H4 (cell line): ENCODE measurements at places on chromosomes 3 and 15. TPM values are rescaled to one million over a fixed set of nuclear protein-coding genes. Genes with fewer than 3 reads are reported as not detected.

KBTBD13 gene
- total RNA-seq, result not detected in 2 replicates

HTR3E gene
- total RNA-seq, result not detected in 2 replicates

- no peak for DNase-seq
Measured at GRCh38 chr15:42387603-42388002, 28.3 kb downstream of the CAPN3 start.

- no peak for DNase-seq
Measured at GRCh38 chr3:16807391-16807790, 77.4 kb upstream of the PLCL2 start.

GRCh38 chr3:80767604-80768003 is 993.8 kb downstream of the GBE1 start:
- DNase-seq, result no peak

GRCh38 chr3:73378207-73378606 is 246.5 kb downstream of the PDZRN3 start:
- DNase-seq, result no peak

DNA sequence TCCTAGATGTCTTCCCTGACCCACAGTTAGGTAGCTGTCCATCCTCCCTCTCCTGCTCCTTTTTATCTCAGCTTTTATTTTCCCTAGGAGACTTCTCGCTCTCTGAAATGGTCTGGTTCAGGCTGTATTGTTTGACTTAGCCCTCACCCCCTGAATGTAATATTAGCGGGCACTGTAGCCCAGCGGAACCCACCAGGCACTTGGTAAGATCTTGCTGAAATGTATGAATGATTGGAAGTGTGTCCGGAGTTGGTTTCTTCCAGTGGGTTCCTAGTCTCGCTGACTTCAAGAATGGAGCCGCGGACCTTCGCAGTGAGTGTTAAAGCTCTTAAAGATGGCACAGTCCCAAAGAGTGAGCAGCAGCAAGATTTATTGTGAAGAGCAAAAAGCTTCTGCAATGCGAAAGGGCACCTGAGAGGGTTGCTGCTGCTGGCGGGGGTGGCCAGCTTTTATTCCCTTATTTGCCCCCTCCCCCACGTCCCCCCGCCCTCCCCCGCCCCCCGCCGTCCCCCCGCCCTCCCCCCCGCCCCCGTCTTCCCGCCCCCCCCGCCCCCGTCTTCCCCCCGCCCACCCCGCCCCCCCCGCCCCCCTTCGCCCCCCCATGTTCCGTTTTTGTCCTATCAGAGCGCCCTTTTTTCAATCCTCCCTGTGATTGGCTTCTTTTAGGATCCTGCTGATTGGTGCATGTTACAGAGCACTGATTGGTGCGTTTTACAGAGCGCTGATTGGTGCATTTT is 694 bp upstream of the EEFSEC start:
- peak; percentile 90 for DNase-seq

- no peak for DNase-seq
Measured at GRCh38 chr3:150462108-150462507, 54.0 kb downstream of the TSC22D2 start.

GRCh38 chr15:89646416-89647141 is 8.7 kb downstream of the KIF7 start:
- DNase-seq, result no peak

DNA sequence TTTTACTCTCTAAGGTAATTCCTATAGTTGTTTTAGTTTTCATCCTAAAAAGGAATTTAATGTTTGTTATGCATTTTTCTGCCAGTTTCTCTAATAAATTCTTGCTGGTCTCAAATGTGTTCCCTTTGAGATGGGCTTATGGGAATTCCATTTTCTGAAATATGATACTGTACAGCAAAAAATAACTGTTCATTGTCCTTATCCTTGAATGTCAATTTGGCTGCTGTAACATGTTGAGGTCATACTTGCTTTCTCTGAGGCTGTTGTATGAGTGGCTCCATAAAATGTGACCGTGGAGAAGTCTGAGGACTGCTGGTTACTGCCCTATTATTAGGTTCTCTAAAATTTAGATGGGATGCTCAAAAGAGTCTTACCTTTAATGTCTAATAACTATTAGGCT is 266.5 kb downstream of the ADAMTS17 start:
- no peak for DNase-seq

- no peak for DNase-seq
Measured at GRCh38 chr3:148146947-148147826, 550.5 kb upstream of the AGTR1 start.
